ENCODE measurements at places on chromosomes 11 and 22.

DNA sequence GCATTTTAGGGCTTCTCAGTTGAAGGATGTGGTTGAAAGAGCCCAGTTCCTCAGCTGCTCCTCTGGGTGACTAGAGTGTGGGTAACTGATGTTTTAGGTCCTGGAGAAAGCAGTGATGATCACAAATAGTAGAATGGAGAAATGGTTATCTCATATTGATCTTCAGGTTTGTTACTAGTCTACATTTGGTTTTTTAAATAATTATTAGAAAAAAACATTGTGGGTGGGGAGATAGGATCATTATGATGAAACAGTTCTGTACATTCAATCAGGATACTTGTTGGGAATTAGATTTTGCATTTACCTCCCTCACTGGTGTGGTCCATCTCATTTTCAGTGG is 24.9 kb downstream of the SREBF2 start:
- DNase-seq = no peak

- DNase-seq = no peak
Observed at GRCh38 chr11:72235351-72236057, 8.5 kb downstream of the PHOX2A start.

DNA sequence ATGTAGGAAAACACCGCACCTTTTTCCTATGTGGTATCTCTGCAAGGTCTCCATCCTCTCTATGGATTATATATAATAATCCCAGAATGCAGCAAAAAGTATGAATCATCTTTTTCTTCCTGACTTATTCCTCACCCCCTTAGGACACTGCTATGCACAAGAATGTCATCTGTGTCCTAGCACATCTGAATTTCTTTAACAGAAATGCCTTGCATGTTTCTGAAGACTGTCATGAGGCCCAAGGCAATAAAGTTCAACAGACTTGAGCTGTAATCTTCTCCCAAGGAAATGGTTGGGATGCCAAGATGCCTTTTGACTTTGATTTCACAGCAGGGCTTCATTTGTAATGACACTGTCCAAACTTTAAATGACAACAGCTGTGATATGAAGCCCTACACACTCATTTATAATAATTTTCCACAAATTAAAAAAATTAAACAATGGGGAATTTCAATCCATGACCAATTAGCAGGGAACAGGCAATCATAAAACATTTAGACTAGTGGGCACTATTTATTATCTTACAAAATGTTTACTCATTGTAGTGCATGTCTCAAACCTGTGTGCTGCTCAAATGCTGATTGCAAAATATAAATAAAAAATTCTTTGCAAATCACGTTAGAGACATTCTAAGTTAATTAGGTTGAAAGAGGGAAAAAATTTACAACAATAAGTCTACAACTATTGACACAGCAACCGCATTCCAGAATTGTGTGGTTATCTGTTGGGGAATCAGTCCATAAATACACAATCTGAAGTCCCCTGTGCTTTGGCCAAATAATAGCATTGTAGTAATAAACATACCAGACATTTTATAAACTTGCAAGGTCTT is 242.3 kb downstream of the SWAP70 start:
- peak; percentile 90 for DNase-seq

GRCh38 chr11:60280412-60280811 is at the start of gene MS4A4A:
Gene MS4A4A, plus strand, starts transcription at chr11:60280666. Its CDS starts 10 bp downstream, at chr11:60280676.
- no peak for DNase-seq

GRCh38 chr11:19603771-19604170 is 108.9 kb upstream of the NAV2 start:
- DNase-seq = no peak

DNA sequence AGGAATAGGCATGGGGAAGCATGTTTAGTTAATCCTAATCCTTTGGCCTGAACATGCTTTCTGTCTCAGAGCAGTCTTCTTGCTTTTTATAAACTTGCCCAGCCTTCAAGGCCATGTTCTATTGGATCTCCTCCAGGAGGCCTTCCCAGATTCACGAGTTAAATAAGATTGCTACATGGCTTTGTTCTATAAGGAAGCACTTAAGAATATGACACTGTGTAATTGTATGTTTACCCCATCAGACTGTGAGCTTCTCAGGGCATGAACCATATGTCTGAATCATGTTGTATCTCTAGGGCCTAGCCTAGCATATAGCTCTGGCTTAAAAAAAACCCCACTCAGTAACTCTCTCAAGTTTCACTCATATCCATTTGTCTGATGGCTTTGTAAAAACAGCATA is 26.4 kb upstream of the UCP3 start:
- DNase-seq = no peak

GRCh38 chr11:45730014-45730413 is 64.6 kb upstream of the CHST1 start:
- no peak for DNase-seq

DNA sequence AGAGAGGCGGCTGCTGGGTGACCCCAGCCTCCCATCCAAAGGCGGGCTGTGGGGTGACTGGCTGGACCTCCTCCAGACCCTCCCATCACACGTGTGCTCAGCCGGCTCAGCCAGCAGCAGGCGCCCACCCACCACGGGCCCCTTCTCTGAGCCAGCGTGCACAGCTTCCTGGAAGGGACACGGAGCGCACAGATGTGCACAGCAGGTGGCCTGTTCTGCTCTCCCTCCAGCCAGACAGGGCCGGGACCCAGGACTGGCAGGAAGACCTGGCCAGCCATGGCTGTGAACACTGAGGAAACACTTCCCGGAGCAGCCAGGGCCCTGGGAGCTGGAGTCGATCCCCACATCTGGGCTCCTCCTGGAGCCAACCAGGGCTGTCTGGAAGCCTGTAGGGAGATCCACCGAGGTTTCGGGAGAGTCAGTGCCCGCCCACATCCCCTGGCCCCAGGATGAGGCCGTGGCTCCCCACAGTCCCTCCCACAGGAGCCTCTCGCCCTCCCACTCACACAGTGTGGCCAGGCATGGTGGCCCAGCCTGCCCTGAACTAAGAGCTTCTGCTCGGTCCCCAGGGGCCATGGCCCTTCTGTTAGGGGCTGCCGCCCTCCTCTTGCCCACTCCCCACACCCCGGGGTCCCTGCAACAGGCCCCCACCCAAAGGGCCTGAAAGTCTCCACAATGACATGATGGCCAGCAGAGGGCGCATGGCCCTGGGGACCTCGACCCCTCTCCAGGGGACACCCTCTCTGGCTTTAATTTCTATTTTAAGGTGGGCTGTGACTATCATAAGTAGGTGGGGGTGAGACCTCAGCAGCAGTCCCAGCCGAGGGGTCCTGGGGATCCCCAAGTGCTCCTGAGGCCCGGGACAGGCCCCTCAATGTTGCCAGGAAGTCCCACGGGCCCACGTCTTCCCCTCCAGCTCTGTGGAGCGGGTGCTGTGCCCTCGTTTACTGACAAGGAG is 90.6 kb upstream of the FGF3 start:
- no peak for DNase-seq

- no peak for DNase-seq
Observed at GRCh38 chr22:39979458-39979857, 15.3 kb upstream of the FAM83F start.

DNA sequence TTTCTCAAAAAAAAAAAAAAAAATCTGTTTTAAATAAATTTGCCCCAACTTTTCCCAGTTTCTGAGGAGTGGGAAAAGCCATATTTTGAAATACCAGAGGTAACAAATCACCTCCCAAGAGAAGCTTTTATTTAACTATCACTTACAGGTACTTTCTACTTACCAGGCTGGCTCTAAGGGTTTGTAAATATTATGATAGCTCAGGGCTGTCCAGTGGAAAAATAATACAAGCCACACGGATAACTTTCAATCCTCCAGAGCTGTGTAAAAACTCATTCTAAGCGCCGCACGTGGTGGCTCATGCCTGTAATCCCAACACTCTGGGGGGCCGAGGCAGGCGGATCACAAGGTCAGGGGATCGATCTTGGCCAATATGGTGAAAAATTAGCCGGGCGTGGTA is 5.6 kb upstream of the SEC14L4 start:
- no peak for DNase-seq

DNA sequence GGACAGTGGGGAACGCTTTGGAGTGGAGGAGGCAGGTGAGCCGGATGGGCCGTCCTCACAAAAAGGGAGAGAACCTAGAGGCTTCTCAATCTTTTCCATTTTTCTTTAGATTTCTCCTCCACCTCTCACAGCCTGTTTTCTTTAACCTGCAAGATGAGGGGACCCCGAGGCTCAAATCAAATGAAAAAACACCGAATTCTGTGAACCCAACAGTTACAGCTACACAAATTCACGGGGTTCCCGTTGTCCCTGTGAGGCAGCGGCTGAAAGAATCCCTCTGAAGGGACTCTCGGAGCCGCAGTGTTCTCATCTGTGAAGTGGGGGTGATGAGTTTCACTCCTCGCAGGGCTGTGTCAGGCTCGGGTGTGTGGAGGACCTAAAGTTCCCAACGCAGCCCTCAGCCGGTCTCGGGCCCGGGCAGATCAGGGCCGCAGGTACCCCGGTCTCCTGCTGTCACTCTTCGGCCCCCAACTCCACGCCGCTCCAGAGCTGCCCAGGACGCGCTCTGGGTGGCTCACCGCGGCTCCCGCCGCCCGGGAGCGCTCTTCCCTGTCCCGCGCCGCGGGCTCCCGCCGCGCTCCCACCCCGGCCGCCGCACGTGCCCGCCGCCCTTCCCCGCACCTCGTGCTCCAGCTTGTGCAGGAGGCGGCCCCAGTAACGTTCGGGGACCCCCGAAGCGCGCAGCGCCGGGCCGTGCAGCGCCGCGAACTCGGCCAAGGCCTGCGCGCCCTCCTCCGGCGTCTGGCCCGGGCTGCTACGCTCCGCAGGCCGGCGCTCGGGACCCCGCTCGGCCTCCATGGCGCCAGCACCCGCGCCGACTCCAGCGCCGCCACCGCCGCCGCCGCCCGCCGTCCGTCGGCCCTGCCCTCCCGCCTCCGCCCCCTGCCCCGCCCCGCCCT is at the start of gene TTLL12:
Gene TTLL12, minus strand, starts transcription at position 863 of the 899 bp plus-strand sequence. Its CDS starts 65 bp downstream, at position 798.
- DNase-seq = no peak

DNA sequence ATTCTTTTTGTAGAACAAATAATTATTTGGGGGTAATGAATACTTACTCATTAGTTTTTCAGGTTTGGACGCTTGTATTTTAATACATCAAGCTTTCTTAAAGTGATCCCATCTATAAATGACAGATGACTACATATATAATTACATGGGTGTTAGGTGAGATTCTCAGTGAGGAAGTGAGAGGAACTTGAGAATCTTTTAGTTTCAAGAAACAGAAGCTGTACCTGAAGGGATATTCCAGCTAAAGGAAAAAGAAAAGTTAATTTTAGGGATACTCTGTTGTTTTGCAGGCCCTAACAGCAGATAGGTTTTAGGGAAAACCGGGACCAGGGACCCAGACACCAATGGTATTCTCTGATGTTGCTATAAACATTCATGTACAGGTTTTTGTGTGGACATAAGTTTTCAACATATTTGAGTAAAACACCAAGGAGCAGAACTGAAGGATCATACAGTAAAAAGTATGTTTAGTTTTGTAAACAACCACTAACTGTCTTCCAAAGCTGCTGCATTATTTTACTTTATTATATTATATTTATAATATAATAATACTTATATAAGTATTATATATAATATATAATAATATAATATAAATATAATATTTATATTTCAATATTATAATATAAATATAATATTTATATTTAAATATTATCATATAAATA is 24.1 kb upstream of the PHOX2A start:
- no peak for DNase-seq

GRCh38 chr11:78783846-78784245 is 209.2 kb upstream of the NARS2 start:
- DNase-seq = no peak

DNA sequence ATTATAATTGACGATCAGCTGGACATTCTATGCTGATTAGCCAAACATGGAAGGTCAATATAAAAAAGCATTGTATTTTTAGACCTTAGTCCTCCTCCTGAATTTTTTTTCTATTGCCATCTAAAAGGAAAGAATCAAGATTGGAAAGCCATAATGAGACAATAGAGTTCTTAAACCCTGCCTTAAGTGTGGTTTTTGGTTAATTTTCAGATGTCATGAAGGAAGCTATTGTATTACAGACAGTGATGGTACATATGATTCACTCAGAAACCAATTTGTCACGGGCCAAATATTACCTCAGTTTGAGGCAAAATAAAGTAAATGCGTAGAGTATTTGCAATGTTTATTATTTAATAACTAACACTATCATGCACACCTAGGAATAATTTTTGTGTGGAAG is 1164.0 kb upstream of the RAG2 start:
- no peak for DNase-seq

DNA sequence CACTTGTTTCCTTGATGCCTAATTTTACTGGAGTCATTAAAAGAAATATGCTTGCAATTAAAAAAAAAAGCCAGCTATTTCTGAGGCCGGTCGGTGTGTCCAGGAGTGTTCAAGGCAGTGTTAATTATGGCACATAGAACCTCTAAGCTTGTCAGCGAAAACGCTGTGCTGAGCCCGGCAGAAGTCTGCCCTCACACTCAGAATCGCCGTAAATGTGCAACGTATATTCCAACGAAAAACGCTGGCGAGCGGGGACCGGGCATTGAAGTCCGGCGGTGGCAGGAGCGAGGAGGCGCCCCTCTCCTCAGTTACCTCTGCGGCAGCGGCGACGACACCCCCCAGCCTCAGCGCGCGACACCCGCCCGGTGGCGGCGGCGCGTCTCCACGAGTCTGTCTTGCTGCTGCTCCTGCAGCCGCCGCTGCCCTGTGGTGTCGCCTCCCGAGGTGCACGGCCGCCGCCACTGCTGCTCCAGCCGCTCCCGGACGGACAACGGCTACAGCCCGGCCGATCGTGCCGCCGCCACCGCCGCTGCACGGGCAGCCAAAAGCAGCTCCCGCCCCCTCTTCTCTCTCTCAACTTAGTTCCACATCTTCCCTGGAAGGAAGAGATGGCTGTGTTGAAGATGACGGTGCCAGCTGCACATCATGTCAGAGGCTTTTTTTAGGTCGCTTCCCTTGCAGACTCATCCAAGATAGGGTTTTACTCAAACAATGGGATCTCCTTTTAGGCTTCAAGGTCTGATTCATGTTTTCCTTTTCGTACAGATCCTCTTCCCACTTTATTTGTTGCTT is 56.0 kb downstream of the JAM3 start:
- DNase-seq = peak; percentile 66

DNA sequence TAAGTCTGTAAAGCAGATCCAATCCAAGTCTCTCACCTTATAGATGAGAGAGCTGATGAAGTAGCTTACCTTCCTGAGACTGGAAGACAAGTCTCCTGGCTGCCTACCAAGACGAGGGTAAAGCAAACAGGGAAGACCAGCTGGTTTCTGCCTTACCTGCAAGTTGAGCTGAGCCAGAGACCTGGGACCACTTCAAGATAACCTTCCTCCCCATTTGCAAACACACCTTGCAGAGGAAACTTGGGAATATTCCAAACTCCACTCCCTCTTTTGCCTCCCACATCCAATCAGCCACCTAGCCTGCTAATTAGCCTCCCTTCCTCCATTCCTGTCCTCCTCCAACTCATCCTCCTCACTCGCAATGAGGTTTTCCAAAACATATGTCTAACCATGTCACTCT is 23.4 kb upstream of the ROBO3 start:
- no peak for DNase-seq

DNA sequence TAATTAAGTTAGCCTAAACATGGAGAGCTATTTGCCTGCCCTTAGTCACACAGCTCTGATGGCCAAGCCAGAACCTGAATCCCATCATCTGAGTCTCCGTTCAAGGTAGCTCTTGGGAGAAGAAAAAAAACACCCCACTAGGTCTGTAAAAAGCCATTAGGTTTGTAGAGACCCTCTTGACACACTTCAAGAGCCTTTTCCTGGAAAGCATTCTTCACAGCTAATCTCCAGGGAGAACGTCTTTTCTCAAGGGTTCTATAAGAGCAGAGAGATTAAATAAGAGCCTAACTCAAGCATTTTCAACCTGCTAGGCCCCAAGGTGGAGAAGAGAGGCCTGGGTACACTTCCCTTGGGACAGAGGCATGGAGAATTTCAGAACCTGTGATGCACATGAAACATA is 61.6 kb upstream of the NAV2 start:
- DNase-seq = no peak

Measured in fibroblast of mammary gland (primary cell).